ENCODE measurements at places on chromosomes 7 and 10.

- DNase-seq: no peak
Observed at GRCh38 chr10:62492012-62492869, 118.1 kb downstream of the ZNF365 start.

DNA sequence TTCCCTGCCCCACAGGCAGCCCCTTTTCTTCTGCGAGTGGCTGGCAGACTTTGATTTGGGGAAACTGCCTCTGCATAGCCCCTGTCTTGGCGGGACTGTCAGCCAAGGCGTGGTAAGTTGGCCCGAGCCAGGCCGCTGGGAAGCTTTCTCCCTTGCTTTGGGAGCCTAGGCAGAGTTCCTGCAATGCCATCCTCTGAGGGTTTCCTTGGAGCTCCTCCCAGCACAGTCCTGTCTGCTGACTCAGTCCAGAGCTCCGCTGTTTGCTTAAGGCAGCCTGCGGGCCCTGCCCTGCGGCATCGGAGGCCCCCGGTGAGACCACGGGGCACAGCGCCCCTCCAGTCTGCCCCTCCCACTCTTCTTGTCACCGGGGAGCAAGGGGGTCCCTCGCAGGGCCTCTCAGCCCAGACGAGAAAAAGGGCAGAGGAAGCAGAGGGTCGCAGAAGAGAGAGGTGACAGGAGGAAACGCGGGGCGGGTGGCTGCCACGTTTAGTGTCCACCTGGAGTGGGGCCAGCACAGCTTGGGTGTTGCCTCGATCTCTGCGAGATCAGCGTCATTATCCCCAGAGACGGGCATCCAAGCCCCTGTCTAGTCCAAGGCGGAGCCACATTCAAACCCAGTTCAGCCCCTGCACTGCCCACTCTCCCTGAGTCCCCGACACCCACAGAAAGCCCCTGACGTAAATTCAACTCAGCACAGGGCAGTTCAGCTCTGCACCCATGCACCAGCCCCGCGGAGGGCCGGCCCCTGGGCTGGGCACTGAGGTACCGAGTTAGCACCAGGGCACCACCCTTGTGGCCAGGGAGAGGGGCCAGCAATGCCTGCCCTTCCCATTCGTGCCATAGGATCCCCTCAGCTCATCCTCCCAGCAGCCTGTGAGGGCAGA lies 59.0 kb upstream of the CHST15 start:
- DNase-seq: no peak

- DNase-seq: no peak
Observed at GRCh38 chr10:16009785-16010184, 149.5 kb upstream of the MINDY3 start.

- no peak for DNase-seq
Observed at GRCh38 chr7:31418928-31419327, 78.4 kb upstream of the NEUROD6 start.
